ENCODE measurements at places on chromosomes 12 and 14.

GRCh38 chr12:89299931-89300330, 52.4 kb downstream of the DUSP6 start:
- no peak for DNase-seq

- peak; percentile 53 for DNase-seq
These were observed 11.4 kb downstream of the TMEM121 start for GRCh38 chr14:105537580-105538474.

GRCh38 chr12:12495536-12495935, 67.1 kb downstream of the DUSP16 start:
- DNase-seq: no peak

DNA sequence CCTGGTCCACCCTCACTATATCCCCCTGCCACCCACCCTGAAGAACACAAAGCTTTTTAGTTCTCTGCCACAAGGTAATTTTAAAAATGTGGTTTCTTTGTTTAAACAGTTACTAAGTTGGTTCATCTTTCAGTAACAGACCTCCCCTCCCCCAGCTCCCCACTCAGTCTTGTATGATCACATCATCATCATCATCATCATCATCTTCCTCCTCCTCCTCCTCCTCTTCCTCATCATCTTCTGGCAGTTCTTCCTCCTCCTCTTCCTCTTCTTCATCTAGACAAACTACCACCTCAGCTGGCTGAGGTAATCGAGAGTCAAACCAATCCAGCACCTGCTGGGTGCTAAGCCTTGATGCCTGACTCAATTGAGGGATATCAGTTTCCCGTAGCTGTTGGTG, 10.5 kb downstream of the HOMEZ start:
- DNase-seq: no peak

GRCh38 chr12:113748707-113749432, 217.3 kb downstream of the RBM19 start:
- DNase-seq: no peak

DNA sequence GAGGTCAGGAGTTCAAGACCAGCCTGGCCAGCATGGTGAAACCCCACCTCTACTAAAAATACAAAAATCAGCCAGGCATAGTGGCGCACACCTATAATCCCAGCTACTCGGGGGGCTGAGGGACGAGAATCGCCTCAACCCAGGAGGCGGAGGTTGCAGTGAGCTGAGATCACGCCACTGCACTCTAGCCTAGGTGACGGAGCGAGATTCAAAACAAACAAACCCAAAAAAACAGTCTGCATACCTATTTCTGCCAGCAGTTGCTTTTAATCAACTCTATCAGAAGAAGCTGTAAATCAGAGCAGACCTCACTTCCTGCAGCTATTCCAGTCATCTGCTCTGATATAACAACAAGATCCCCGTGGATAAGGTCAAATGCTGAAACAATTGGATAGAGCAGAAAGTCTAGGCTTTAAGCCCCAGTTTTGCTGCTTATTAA, 50.5 kb downstream of the LIMA1 start:
- no peak for DNase-seq

- DNase-seq: no peak
These were observed 275.2 kb upstream of the CRY1 start for GRCh38 chr12:107368586-107368985.

DNA sequence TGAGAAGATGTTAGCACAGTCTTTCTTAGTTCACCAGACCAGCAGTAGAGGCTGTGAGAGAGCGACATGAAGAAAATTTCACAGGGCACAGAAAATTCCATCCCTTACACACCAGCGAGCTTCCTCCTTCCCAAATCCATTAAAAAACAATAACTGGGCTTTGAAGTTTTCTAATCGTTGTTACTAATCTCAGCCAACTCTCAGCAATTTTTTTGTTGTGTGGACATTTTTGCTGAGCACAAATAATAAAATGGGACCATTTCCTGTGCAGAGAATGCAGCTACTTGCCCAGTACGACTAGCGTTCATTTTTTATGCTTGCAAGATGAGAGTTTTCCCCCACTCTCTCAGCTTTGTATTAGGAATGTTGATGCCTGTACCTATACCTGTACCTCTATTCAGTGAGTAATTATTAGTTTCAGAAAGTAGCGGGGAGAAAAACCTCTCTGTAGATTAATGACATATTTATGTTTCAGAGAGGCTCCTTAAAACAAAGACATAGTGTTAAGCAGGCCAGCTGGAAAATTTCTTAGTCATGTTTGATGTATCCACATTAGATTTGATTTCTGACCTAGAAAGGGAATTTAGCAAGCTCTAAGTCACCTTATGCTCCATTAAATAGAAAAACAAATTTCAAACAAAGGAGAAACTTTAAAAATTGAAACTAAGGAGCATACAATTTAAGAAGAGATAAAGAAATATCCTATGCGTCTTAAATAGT, 146.5 kb downstream of the SRGAP1 start:
- no peak for DNase-seq

GRCh38 chr14:105500726-105501101, 9.7 kb downstream of the TEDC1 start:
- DNase-seq: no peak

GRCh38 chr12:108972358-108972757, 48.5 kb downstream of the SVOP start:
- DNase-seq: no peak

- DNase-seq: peak; percentile 5
These were observed 27.3 kb downstream of the TTC5 start for GRCh38 chr14:20278414-20278813.

DNA sequence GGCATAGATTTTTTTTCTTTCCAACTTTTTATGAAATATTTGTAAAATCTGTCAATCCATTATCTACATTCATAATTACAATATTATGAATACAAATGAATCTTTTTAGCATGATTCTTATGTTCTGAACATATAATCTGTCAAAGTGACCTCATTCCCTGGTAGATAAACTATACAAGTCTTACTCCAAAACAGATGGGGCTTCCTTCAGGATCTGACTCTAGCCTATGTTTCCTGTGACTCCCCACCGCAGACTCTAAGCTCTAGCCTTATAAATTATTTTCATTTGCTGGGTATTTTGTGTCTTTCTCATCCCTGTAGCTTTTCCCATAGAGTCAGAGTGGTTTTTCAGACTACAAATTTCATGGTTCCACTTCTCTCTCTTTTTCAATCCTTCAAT, 202.1 kb upstream of the KITLG start:
- DNase-seq: no peak

GRCh38 chr12:132492522-132492921, 2.6 kb downstream of the FBRSL1 start:
- DNase-seq: no peak

GRCh38 chr12:121570467-121571283, 10.1 kb downstream of the KDM2B start:
- DNase-seq: no peak

DNA sequence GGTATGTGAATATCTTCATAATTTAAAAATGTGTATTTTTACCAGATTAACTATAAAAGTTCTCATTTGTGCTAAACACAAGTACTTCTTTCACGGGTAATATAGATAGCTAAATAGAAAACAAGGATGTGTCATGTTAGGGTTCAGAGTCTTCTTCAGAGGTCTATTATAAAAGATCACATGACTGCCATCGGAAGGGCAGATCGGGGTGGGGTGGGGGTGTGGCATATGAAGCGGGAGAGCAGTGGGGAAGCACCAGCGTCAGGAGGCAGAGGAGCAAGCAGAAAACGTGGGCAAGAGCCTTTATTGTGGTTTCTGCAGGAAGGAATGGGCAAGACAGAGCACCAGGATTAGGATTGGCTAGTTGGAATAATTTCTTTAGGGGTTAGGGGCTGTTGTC, 63.7 kb upstream of the DNM1L start:
- no peak for DNase-seq

DNA sequence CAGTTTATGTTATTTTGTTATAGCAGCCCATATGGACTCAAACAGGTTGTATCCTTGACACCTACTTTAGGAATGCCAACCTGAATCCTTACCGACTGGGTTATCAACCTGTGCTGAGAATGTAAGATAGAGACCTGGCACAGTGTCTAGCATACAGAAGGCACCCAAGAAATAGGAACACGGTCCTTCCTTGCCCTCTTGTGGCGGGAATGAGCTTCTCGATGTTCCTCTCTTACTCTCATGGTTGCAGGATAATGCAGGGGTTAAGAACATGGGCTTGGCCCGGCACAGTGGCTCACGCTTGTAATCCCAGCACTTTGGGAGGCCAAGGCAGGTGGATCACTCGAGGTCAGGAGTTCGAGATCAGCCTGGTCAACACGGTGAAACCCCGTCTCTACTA, 6.5 kb downstream of the C12orf43 start:
- peak; percentile 85 for DNase-seq

GRCh38 chr14:73237786-73238423, 599 bp downstream of the PAPLN start:
- no peak for DNase-seq

DNA sequence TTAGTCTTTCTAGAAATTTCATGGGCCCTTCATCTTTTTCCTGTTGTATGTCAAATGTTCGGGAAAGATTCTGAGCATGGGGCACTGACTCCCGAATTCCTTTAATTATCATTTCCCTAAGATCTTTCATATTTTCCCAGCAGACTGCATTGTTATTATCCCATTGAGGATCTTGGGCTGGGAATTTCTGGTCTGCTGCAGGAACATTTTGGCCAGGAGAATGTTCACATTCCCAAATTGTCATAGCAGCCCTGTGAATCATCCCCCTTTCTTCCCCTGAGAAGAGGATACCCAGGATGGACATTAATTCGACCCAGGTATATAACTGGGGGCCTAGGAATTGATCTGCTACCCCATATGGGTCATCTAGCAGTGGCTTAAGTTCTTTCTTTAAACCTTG, 112.5 kb downstream of the RIN3 start:
- DNase-seq: no peak

GRCh38 chr14:39406560-39406959, 25.7 kb downstream of the FBXO33 start:
- DNase-seq: no peak

DNA sequence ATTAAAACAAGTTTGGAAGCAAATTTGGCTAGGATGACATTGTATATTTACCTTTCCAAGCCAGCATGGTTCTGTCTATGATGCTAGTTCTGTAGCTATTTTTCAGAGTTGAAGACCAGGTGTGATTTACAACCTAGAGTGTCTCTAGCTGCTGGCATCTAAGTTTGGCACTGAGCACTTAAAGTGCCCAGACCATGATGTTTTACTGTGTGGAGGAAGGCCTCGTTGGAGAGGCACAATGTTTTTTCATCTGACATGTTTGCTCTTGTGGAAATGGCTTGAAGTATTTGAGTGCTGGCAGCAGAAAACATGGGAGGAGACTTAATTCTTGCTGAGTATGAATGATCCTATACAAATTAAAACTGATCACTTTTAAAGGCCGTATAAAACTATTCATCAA, 13.0 kb upstream of the C12orf71 start:
- no peak for DNase-seq

DNA sequence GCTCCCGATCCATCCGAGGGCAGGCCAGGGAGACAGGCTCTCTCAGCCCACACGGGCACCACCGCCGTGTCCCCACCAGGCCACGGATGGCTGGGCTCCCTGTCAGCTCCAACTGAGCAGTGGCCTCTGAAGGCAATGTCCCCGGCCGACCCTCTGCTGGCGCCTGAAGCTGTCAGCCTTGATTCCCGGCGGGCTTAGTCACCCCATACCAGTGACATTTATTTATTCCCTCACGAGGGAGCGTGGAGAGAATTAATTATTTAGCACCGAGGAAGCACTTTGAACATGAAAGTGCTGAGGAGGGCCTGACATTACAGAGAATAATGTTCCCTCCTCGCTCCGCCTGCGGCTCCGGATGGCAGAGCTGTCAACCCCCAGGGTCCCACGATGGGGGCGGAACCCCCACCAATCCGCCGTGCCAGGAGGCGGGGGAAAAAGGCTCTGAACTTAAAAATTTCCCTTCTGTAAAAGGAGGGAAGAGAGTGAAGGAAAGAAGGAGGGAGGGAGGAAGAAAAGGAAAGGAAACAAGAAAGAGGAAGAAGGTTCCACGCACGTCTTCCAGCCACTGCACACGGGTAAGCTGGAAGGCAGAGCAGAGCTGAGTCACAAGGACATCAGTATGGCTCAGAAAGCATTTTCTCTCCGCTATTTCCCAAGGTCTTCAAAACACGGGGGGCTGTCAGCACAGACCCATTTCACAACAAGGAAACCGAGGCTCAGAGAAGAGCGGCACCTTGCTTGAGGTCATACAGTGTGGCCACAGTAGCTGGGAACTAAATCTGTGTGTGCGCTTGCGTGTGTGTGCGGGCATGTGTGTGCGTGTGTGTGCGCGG, 108.7 kb upstream of the NCOR2 start:
- DNase-seq: no peak

GRCh38 chr12:92394895-92395294, 249.2 kb upstream of the BTG1 start:
- no peak for DNase-seq

DNA sequence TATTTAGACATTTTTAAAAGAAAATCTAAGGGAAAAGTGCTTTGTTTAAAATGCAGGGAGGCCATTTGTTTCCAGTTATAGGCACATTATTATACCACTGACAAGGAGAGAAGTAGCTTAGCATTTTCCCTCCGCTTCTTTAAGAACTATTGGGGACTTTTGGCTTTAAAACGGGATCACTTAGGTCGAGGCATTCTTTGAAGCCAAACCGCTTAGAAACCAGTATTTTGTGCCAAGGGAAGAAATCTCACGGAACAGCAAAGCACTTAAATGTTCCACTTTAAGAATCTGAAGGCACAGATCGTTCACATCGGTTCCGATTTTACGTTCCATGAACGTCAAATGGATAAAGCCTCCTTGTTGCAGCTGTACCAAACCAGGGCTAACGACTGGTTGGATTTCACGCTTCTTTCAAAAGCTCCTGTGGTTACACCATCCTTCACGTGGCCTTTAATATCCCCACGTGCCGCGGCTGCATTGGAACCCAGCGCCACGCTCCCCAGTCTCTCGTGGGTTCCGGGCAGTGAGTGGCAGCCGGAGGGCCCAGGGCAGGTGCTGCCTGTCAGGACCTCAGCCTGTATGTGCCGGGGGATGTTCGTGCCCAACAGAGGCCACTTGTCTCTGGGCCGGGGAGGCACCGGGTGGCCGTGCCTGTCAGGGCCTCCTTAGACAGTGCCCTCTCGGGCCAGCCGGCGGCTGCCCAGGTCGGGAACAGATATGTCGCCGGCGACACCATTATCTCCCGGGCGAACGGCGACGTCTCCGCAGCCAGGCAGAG, 195.4 kb downstream of the KIF26A start:
- DNase-seq: no peak

DNA sequence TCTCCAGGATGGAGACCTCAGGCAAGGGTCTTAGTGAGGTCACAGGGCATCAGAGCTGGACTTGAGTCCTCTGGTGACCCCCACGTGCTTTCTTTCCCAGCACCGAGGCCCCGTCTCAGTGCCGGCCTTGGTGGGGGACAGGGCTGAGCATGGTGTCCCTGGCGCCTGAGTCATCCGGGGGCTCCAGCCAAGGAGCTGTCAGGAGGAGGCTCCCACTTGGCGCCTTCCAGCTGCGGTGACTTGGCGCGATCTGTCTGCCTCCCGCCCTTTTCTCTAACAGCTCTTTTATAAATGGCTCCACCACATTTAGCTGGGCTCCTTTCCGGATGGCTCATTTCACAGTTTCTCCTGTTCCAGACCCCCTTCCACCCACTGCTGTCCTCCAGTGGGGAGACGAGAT, 60.4 kb downstream of the PRMT8 start:
- no peak for DNase-seq

All from HT-29 (cell line).